ENCODE measurements at places on chromosomes 2 and 18.

- no peak for DNase-seq
These were observed 94.1 kb downstream of the FHOD3 start for GRCh38 chr18:36391426-36392145.

GRCh38 chr2:233101141-233101540, 41.0 kb downstream of the INPP5D start:
- DNase-seq: no peak

DNA sequence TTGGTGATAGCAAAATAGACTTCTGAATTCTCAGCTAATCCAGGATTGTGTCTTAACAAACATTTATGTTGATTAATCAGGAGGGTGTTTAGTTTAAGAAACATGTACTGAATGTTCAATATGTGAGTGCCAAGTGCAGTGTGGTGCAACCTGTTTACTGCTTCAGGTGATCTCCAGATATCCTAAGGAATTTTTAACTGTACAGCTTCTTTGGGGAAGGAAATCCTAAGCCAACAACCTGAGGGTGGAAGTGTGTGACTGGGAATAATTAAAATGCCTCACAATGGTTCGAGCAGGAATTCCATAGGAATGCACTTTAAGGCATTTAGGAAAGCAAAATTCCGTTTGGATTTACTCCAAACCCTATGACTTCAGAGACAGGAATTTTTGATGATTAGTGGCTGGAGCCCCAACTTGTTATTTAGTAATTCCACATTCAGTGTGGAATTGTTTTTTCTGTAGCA, 16.4 kb downstream of the CRIM1 start:
- DNase-seq: no peak

DNA sequence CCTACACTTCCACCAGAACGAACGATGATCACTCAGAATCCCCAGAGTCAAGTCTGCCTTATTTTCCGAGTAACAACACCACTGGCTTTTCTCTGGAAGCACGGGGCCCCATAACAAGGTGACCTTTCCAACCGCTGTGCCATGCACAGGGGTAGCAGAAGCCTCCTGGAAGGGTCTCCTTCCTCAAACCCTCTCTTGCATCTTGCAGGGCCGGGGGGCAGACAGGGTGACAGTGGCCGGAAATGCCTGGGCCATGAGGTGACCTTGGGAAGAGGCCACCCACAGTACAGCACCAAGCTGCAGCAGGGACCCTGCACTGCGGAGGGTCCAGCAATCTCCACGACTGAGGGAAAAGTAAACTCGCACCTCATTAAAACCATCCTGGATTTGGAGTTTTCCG, 108.5 kb downstream of the PXDN start:
- no peak for DNase-seq

Measured in GM18507 (cell line).